ENCODE measurements at places on chromosomes 1 and 21. TPM values are rescaled to one million over a fixed set of nuclear protein-coding genes. Genes with fewer than 3 reads are reported as not detected.

The SMYD3 gene
- total RNA-seq = 7.9 TPM

The PTPN22 gene
- 2.0 TPM for total RNA-seq

The GALNT2 gene
- total RNA-seq = 29.9 TPM

The LMOD1 gene
- 31.4 TPM for total RNA-seq
